NCI-H1105 treated with DMSO at 0.1 percent for 48 hours (cell line): ENCODE measurements at places on chromosomes 3 and 15.

DNA sequence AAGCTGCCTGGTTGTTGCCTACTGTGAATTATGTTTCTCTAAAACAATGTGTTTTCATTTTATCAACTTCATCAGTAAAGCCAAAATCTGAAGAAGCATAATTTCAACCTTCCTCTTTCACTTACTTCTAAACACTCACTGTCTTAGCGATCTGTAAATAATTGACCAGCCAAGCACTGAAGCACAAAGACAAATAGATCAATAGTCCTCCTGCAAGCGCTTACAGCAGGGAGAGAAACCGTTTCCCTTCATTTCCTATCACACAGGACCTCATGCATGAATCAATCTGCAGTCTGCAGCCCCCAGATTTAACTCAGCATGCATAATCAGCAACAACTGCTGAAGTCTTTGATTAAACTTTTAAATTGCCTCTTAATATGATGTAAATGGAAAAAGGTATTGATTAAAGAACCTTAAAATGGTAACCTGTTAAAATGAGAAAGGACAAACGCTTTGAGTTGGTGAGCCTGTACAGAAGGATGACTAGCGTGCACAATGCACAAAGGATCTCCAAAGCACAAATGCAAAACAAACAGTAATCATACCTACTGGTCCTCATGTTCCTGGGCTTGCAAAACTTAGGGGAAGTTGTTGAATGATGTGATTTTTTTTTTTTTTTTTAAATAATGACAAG, 370.2 kb upstream of the ZNF385D start:
- no peak for DNase-seq

DNA sequence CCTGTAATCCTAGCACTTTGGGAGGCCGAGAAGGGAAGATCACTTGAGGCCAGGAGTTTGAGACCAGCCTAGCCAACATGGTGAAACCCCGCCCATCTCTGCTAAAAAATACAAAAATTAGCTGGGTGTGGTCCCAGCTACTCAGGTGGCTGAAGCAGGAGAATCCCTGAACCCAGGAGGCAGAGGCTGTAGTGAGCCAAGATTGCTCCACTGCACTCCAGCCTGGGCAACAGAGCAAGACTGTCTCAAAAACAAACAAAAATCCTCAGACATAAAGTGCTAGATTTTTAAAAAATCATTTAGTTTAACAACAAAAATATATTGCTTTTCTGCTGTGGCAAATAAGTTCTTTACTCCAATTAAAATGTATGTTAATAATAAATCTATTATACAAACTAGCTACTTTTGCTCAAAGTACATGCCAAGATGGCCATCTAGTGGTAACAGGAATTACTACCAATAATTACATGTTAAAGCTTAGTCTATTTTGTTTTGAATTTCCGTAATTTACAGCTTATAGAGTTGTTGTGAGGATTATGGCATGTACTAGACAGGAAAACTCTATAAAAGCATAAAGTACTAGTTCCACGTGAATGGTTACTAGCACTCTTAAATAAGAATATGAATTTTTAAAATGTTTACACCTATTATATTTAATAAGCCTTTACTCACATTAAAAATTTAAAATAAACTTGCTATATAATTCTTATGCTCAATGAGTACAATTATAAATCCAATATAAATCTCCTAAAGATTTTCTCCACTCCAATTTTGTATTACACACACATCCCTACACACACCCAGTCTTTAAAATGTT, 39.0 kb downstream of the GABPB1 start:
- peak; percentile 24 for DNase-seq

DNA sequence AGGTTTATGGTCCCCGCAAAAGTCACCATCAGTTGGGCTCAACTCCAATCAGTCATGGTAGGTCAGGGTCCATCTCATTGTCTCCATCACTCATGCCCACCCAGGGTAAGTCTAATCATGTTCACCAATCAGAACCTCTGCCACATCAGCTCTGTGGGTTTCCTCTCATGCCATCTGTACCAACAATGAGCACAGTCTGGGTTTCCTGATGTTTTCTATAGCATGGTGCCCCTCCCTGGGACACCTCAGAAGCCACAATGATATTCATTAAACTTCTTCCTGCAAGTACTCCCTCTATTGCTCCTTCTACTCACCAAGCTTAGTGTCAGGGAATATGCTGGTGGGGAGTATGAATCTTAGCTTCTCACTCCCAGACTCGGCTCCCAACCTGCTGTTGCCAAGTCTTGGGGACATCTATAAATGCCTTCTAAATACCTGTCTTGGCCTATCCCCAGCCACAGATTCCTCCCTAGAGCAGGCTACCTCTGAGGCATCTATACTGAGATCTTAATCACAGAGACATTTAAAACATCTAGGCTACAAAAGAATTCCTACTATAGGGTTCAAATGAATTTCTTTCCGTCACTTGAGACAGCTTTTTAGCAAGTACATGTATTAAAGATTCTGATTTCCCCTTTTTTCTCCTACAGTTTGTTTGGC, 5.0 kb upstream of the CCR2 start:
- DNase-seq, result no peak

- DNase-seq, result no peak
These were observed 10.4 kb downstream of the TMEM44 start for GRCh38 chr3:194622621-194623340.

GRCh38 chr15:74816624-74817369, 4.2 kb downstream of the LMAN1L start:
- peak; percentile 2 for DNase-seq

DNA sequence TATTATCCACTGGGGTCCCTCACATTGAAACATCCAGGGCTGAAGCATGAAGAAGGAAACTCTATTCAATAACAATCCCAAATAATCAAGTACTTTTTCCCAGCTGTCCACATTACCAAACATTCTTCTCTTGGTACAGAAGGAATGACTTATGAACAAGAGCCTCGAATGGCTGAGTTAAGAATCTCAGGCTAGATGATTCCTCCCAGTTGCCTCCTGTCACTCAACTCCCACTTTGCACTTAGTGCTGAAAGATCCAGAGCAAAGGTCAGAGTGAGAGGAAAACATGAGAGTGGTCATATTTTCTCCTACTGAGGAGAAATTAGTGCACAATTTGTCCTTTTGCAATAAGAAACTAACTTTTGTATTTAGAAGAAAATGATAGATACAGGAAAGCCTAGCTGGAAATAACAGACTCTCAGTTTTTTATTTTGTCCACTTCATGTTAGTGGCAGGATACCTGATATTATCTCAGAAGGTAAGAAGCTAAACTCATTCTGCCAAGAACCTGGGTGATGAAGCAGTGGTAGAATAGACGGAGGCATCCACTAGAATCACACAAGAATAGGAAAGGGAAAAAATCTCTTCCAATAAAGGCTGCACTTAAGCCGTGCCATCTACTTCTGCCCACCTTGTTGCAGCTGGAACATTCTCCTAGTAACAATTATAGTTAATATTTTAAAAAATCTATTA, 46.2 kb downstream of the GADL1 start:
- DNase-seq, result no peak

DNA sequence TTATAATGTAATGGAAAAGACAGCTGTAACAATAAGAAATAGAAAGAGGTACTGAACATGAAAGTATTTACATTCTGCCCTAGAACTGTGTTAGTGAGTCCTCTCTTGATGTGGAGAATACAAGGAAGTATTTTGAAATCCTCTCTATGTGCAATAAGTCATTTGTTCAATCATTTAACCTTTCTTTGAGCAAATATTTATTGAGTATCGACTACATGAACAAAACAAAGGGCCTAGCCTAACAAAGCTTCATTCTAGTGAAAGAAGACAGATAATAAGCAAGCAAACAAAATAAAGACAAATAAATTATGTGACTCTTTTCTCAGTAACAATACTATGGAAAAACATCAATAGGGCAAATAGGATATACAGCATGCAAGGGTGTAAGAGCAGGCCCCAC, 354.9 kb upstream of the ATP11B start:
- DNase-seq, result no peak

- no peak for DNase-seq
These were observed 4.2 kb downstream of the RPL15 start for GRCh38 chr3:23921052-23921511.
